Activated CD4-positive, alpha-beta T cell treated with anti-CD3 and anti-CD28 coated beads, Interleukin-10, Interleukin-2, amounts not matched to agents 100 ng/mL and 50 ng/mL, durations not matched to agents 16 hours and 8 hours (primary cell): ENCODE measurements at places on chromosomes 3 and 15.

DNA sequence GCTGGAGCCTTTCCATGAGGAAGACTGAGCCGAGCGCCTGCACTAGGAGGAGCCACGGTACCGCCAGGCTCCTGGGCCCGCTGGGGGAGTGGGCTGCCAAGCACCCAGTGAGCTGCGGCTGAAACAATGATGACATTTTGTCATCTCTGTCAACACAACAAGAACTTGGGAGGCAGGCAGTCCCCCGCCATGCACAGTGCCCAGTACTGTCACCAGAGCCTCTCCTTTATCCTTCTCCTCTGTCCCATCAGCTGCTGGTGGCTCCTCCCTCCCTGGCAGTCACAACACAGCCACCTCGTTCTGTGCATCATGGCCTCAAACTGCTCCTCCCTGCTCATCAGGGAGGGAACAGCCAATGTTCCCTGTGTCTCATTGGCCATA is 34.0 kb upstream of the PCSK6 start:
- DNase-seq: no peak

- peak; percentile 63 for DNase-seq
Measured at GRCh38 chr15:85607141-85607806, 187.5 kb downstream of the KLHL25 start.

DNA sequence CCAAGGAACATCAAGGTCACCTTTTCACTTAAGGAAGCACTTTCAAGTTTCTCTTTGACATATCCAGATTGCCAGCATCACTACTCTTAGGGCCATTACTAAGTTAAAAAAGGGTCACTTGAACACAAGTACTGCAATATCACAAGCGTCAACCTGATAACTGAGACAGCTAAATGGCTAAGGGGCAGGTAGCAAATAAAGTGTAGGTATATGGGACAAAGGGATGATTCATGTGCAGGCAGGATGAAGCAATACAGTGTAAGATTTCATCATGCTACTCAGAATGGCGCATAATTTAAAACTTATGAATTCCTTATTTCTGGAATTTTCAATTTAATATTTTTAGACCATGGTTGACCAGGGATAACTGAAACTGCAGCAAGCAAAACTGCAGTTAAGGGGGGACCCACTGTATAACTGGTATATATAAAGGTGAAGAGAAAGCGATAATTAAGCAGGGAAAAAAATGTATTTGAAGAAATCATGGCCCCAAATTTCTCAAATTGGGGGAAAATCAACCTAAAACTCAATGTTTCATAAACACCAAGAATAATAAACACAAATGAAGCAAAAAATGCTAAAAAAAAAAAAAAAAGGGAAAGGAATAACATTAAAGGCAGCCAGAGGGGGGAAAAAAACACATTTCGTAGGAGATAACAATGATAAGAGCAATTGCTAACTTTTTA is 13.1 kb downstream of the CCR1 start:
- DNase-seq: no peak

GRCh38 chr3:142940000-142940399 is 23.5 kb downstream of the PAQR9 start:
- no peak for DNase-seq
